ENCODE measurements at places on chromosomes 6 and 20. TPM values are rescaled to one million over a fixed set of nuclear protein-coding genes. Genes with fewer than 3 reads are reported as not detected.

RNF182 gene
- total RNA-seq: 7.2 TPM

GPLD1 gene
- 15.6 TPM for total RNA-seq

PLTP gene
- 53.3 TPM for total RNA-seq

SLC22A2 gene
- total RNA-seq: 0.99 TPM

All from testis (tissue), 5 donors.